Hematopoietic multipotent progenitor cell treated with erythropoietin and hydrocortisone succinate and interleukin-3 and kit ligand, for 15 days (in vitro differentiated cells): ENCODE measurements at places on chromosomes 7 and 10.

DNA sequence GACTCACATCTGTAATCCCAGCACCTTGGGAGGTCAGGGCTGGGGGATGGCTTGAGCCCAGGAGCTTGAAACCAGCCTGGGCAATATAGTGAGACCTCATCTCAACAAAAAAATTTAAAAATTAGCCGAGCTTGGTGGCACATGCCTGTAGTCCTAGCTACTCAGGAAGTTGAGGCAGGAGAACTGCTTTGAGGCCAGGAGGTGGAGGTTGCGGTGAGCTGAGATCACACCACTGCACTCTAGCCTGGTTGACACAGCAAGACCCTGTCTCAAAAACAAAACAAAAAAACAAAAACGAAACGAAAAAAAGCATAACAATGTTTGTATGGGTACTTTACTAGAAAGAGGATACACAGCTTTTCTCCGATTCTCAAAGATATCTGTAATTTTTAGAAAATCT is 31.8 kb downstream of the WNT16 start:
- no peak for DNase-seq

GRCh38 chr7:40723829-40724228 is 589.0 kb downstream of the SUGCT start:
- DNase-seq, result no peak

DNA sequence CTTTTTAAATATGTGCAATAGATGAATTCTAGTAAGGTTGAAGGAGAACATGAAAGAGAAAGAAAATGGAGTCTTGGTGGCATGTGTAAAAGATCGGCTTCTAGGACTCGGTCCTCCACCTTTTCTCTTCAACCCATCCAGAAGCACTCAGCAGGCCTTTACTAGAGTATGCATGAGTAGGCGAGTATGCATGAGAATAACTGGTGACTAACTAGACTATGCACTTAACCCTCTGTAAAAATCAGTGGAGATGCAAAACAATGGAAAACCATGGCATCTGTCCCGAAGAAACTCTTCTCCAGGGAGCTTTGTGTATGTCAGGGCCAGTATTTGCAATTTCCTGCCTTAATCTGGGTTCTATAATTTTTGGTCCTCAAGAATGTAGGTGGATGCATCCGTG is 40.0 kb upstream of the GRB10 start:
- DNase-seq, result no peak

DNA sequence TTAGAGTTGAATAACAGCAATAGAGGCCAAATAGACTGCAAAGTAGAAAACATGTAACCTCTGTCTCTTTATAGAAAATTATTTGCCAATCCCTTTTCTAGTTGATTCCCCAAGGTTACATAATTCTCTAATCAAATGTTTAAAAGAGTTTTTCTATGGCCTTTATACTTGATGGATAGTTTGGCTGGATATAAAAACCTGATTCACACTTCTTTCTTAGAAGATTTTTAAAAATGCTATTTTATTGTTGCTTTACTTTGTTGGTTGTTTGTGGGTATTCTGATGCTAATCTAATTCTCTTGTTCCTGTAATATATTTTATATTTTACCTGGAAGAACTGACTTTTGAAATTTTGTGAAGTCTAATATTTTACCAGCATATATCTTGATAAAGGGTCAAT is 331.1 kb upstream of the MTPN start:
- DNase-seq, result no peak

DNA sequence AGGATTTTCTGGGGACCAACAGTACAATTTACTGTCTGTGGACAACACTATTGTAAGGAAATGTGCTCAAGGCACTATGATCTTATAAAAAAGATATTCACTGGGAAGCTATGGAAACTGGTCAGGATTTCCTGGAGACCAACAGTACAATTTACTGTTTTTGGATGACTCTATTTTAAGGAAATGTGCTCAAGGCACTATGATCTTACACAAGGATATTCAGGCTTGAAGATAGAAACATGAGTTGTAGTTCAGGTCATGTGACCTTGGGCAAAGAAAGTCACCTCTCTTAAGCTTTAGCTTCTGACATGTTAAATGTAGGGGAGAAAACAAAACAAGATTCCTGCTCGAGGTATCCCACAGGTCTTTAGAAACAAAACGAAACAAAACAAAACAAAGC is 1.7 kb upstream of the ITPRID1 start:
- no peak for DNase-seq
